ENCODE measurements at places on chromosomes 3 and 15.

DNA sequence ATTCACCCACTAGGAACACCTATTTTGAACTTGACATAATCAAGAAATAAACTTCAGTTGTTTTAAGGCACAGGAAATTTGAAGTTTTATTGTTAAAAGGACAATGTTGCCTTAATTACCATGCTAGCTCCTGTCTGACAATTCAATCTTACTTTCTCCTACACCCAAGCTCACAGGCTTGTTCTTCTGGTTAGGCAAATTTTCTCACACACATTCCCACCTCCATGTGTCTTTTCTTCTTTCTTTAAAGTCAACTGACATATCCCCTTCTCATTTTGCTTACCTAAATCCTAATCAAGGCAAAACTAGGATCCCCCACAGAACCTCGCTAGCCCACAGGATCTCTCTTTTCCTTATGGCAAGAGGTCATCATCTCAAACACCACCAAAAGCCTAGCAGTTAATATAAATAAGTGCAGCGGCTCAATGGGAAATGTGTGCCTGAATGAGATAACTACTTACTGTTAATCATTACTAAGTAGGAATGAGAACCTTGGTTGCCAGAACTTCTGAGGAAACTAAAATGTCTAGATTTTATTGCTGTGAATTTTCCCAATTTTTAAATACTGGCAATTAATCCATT lies 189.3 kb downstream of the PLCH1 start:
- DNase-seq: no peak

DNA sequence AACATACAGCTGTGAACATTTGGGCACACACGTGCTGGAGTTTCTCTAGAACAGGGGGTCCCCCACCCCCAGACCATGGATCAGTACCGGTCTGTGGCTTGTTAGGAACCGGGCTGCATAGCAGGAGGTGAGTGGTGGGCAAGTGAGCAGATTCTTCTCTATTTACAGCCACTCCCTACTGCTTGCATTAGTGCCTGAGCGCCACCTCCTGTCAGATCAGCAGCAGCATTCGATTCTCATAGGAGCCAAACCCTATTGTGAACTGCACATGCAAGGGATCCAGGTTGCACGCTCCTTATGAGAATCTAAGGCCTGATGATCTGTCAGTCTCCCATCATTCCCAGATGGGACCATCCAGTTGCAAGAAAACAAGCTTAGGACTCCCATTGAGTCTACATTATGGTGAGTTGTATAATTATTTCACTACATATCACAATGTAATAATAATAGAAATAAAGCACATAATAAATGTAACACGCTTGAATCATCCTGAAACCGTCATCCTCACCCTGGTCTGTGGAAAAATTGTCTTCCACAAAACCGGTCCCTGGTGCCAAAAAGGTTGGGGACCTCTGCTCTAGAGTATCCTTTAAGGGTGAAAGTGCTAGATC lies 25.8 kb downstream of the CHRM5 start:
- DNase-seq: peak; percentile 61

DNA sequence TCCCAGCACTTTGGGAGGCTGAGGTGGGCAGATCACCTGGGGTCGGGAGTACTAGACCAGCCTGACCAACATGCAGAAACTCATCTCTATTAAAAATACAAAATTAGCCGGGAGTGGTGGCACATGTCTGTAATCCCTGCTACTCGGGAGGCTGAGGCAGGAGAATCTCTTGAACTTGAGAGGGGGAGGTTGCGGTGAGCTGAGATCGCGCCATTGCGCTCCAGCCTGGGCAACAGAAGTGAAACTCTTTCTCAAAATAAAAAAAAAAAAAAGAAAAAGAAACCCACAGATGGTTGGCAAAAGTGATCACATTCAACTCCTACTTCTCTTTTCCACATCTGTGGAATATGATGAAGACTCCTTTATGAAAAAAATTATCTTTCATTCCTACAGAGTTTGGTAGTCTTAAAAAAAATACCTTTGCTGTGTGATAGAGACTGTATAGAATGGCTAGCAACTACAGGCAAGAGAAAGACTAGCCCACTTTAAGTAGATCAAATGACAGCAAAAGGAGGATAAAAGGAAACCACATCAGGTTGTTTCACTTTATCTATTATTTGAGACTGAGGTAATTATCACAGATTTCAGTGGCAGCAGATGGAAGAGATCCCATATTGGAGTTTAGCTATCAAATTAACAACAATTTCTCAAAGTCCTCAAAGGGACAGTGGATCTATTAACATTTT lies 172.9 kb upstream of the TSPAN3 start:
- no peak for DNase-seq

DNA sequence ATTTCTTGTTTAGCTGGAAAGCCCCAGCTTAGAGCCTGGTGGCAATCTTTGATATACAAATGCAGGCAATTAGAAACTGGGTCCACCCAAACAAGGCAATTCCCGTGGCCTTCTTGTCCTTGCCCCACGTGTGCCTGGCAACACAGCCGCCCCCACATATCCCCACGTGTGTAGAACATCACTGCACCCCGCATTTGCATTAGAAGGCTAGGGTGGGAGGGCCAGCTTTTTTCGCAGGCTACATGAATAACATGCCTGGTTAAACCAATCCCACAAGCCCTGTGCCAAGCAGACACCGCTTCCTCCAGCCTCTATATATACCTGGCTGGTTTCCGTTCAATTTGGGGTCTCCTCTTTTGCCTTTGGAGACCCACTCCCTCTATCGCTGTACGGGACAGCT lies 250.2 kb downstream of the ZNF385D start:
- DNase-seq: no peak

DNA sequence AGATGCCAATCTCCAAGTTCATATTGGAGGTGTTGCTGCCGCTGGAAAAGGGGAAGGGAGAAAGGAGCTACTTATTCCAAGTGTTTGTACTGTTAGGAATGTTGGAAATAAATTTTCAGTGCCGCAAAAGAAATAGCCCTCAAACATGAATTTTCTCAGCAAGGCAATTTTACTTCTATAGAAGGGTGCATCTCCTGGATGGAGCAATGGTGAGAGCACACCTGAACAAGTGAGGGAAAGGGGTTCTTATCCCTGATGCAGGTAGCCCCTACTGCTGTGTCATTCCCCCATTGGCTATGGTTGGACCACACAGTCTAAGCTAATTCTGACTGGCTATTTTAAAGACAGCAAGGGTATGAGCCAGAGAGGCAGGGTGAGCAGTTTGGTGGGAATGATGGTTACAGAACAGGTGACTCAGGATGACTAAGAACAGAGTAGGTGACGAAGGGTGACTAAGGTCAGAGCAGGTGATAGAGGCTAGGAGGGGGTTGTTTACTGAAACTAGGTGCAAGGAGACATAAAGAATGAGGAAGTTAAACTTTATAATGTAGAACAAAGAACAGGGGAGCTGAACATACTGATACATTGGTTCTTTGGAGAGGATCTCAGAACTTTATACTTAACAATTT lies 503.5 kb downstream of the EDEM1 start:
- DNase-seq: no peak

GRCh38 chr3:50190936-50191660 lies at the start of gene GNAT1:
Gene GNAT1 (plus strand): TSS chr3:50191610. CDS start chr3:50191726, 116 bp downstream.
- no peak for DNase-seq

GRCh38 chr3:143627336-143627735 lies 220.9 kb downstream of the SLC9A9 start:
- no peak for DNase-seq

DNA sequence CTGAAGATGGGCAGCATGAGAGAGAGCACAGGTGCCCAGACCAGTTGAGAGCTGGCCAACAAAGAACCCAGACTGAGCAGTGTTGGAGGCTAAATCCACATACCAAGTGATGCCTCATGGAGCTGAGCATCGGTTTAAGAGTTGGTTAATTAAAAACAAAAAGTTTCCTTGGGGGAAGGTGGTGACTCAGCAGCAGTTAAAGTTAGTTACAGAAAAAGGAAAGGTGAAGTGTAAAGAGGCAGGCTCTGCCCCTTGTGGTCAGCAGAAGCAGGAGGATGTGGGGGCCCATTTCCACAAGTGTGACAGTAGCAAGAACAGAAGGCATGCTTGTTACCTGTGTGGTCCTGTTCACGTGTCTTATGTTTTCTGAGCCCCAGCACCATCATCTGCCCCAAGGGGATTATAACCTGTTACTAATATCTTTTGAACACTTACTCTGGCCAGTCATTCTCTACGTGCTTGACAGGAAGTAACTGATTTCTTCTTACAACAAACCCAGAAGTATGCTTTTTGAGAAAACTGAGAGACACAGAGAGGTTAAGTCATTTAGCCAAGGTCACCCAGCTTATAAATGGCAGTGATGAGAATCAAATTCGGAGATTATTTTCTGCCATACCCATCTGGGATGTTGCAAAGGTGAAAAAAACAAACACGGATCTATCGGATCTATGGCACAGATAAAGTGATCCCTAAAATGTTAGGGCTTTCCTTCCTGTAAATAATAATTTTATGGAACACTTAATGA lies 91.0 kb downstream of the EPHB1 start:
- no peak for DNase-seq

GRCh38 chr3:43291546-43291945 lies 5.2 kb downstream of the SNRK start:
- DNase-seq: no peak

DNA sequence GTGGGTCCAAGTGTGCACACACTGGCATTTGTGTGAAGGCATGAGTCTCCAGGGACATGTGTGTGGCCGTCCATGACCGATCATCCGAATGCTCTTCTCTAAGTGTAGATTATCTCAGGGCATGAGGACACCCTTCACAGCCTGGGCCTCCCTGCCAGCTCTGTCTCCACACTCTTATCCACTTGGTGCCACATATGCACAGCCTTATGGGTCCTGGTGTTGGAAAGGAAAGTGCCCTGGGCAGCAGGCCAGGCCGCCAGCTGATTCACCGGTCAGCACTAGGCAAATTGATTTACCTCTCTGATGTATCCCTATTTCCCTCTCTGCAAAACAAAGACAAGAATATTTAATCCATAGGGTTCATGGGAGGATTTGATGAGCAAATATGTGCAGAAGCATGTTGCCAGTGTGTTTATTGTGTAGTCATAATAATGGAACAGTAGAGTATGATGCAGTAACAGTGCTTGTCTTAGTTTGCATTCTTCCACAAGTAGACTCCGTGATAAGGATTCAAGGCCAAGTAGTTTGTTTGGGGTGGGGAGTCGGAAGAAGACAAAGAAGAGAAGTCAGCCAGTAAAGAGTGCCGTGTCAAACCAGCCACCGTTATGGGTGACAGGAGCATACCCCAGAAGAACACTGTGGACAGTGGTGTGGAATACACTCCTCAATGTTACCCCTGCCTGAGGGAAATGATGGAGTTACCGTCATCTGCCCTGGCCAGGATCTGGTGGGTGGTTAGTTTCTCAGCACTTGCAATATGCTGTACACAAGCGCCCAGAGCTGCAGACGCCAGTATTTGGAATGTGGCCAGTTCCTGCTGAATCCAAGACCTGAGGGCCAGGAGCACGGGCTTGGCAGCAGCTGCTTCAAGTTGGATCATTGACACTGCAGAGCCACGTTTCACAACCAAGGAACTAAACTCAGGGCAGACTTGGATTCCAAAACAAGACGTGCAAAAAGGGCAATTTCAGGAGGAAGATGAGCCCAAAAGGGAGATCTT lies 85.1 kb downstream of the MTHFS start:
- DNase-seq: no peak

DNA sequence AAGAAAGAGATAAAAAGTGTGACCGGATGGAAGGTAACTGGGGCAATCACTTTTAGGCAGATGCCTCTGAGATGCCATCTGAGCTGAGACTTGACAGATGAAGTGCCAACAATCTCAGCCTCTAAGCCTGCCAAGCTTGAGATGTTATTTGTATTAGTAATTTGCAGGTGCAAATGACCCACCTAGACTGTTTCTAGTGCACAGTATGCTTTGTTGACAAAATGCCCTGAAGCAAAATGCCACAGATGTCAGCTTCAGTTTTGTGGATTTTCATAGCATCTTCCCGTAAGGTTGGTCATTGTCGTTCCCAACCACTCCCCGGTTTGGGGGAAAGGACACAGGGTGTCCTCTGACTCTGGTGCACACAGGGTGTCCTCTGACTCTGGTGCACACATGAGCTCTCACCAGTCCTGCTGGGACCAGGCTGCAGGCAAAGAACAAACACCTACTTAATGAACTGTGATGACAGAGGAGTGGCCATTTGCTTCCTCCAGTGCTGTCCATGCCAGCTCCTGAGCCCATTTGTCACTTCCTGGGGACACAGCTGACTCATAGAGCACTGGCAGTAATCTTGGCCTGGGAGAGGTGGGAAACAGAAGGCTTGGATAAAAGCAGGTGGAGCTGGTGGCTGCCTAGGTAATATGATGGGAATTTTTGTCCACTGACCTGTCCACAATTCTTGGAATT lies 16.7 kb upstream of the PPP1R2 start:
- no peak for DNase-seq

- no peak for DNase-seq
Observed at GRCh38 chr15:69758291-69758771, 305.7 kb downstream of the RPLP1 start.

- peak; percentile 96 for DNase-seq
Observed at GRCh38 chr15:74821091-74821789, 5.2 kb upstream of the CPLX3 start.

DNA sequence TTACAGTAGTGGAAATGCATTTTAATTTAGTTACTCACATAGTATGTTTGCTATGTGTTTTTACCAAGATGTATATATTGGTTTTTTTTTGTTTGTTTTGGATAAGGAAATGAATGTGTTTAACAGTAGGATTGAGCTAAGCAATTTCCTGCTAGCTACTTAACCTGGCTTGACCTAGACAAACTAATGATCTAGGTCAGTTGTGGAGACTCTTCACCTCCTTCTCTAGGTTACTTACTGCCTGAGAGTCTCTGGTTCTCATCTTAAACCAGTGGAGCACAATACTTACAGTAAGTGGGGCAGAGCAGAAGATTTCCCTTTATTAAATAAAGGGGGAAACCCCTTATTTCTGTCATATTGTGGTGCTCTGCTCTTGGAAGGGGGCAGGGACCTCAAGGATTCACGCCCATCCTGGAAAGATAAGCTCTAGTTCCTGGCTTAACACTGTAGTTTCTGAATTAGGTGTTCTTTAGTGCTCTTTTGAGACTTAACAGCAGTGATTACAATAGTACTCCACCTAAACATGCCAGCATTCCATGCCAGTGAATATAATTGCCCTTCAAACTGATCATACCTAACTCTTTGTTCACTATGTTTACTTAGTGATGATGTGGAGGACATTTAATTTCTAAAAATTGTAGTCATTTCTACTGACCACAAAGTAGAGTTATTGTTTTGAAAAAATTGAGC lies 79.9 kb downstream of the UBP1 start:
- no peak for DNase-seq

GRCh38 chr3:183038221-183038620 lies 57.9 kb upstream of the DCUN1D1 start:
- DNase-seq: no peak

DNA sequence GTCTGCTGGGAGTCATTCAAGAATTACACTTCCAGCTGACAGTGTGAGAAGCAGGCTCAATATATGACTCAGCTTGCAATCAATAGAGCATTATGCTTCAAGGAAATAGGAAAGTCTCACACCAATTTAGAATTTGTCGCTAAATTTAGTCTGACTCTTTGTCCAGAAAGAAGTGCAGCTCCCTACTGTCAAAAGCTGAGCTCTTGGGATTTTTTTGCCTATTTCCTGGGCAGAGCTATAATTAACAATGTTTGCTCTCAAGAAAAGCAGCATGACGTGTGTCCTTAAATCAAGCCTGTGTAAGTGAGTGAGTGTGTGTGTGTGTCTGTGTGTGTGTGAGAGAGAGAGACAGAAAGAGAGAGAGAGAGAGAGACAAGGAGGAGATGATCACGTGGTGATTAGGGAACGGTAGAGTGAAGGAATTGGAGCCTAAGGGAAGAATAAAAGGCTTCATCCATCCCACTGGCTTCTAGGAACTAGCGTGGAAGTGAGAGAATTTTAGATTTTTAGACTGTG lies 16.4 kb upstream of the SLC35G2 start:
- DNase-seq: no peak
